ENCODE measurements at places on chromosomes 3 and 15.

DNA sequence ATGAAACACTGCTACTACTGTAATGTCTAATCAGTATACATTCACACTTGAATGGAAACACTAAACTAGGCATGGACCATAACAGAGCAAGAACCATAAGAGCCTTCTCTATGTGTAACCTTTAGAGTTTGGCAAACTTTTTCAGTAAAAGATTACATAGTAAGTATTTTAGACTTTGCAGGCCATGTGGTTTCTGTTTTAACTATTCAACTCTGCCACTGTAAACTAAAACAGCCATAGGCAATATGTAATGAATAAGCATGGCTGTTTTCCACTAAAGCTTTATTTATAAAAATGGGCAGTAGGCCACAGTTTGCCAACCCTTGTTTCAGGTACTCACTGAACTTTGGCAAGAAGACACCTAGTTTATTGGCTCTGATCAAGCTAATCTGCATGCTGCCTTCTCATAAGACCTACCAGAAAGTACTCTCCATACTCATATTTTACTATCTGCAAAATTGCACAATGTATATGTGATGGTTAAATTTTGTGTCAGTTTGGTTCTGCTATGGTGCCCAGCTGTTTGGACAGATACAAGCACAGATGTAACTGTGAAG lies 46.0 kb downstream of the UACA start:
- no peak for DNase-seq

DNA sequence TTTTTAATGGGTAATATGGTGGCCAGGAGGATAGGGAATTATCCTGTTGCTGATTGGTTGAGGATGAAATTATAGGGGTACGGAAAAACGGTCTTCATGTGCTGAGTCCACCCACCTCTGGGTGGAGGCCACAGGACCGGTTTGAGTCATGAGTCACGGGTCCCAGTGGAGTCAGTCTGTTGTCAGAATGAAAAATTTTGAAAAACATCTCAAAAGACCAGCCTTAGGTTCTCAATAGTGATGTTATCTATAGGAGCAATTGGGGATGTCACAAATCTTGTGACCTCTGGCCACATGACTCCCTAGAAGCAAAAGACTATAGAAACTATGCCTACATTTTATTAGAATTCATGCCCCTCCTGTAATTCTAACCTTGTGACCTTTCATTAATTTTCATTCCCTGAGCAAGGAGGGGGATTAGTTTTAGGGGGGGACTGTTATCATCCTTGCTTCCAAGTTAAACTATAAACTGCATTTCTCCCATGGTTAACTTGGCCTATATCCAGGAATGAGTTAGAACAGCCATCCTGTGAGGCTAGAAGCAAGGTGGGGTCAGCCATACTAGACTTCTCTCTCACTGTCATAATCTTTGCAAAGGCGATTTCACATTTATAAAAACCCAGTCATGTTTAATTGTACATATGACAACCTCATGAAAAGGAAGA lies 101.2 kb downstream of the TCF12 start:
- no peak for DNase-seq

- DNase-seq: no peak
These were observed 207.7 kb downstream of the FAM43A start for GRCh38 chr3:194893121-194893987.

- no peak for DNase-seq
These were observed 90.0 kb downstream of the ANO10 start for GRCh38 chr3:43531835-43532234.

DNA sequence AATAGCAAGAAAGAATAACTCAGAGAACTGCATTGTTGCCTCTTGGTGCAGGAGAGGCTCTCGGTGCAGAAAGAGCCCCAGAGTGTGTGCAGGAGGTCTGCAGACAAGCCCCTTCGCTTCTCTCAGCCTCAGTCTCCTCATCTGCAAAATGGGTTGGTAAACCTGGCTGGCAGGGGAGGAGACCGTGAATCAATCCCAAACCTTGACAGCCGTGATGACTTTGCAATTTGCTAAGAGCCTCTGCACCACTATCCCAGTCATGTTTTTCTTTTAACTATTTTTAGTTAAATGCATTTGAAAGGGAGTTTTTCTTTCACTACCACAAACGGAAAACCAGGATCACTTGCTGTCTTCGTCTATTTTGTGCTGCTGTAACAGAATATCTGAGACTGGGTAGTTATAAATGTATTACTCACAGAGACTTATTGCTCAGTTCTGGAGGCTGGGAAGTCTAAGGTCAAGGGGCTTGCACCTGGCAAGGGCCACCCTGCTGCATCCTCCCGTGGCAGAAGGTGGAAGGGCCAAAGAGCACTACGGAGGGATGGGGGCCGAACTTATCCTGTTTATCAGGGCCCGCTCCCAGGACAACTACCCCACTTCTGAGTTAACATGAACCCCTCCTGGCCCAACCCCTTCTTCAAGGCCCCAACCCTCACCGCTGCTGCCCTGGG lies 14.2 kb upstream of the IQSEC1 start:
- DNase-seq: no peak

DNA sequence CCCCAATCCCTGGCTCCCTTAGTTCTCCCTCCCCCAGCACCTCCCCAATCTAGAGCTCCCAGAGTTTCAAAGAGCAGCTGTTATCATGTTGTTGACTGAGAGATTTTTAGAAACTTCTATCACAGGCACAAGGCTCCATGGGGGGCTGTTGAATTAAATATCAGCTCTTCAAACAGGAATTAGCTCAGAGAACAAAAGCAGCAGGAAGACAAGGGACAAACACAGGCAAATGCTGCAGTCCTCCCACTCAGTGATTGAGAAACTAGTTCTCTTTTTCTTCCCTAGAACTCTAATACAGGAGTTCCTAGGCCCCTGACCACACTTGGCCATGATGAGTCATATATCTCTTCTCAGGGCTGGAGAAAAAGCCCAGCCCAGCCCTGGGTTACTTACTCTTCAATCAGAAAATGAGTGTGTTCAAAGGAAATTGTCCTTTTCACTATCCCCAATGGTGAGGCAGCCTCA lies 262.1 kb downstream of the IGSF11 start:
- no peak for DNase-seq

DNA sequence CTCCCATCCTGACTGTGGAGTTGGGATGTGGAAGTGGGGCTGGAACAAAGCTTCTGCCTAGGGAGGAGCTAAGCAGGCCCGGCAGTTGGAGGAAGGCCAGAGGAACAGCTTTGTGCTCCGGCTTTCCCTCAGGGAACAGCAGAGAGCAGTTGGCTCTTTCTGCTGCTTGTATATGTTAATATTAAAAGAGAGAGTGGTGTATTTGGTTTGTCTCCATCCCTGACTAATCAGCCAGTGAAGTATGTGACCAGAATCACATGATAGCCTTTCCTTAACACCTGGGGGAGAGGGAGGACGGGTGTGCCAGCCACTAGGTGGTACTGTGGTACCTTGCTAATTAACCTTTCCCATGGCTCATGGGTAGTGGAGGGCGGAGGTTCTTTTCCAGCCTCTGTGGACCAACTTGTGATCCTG lies 10.0 kb downstream of the EIF2B5 start:
- peak; percentile 14 for DNase-seq

GRCh38 chr3:49803465-49804140 lies 542 bp downstream of the INKA1 start:
- DNase-seq: peak; percentile 37

DNA sequence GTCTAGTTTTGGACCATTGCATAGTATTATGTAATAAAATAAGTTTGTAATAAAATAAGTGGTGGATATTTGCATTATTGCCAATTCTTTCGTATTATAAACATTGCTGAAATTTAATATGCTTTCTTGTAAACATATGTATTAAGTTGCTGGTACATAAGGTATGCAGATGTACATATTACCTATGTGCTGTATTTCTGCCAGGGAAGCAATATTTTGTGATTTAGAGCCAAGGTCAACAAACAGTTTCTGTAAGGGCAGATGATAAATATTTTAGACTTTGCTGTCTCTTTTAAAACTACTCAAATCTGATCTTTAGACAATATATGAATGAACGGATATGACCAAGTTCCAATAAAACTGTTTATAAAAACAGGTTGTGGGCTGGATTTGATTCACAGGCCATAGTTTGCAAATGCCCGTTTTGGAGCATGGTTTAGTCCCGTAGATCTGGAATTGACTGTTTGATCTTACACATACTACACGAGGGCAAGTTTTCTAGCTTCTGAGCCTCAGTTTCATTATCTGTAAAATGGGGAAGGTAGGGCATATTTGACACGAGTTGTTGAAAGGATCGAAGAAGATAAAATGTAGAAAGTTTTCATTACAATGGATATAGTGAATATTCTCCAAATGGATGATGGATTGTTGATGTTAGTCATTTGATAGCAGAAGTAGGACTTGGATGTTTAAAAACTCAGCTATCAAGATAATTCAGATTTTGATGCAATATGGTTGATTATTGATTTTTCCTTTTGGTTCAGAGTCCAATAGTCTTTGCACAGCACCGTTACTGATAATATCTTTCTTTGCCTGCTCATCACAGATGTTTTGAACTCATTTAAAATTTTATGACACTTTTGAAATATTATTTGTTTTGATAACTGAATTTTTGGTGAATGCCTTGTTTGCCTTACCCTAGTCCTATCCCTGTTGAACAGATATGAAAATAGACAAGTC lies 394.6 kb downstream of the FEZF2 start:
- no peak for DNase-seq

DNA sequence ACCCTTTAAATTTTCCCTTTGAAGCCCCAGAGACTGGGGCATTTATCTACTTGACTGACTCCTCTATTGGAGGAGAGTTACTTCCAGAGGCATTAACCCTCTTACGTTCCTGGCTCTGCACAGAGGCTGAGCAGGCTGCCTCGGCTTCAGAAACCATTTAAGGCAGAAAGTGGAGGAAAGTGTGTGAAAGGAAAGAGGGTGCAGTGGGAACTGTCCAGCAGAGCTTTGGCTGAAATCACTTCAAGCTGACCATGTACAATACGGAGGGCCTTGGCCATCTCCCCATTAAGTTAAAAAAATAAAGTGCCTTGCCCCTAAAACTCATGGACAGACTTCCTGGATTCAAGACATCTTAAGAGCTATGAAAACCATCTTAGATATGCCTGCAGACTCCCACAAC lies 238.7 kb downstream of the SV2B start:
- no peak for DNase-seq

- no peak for DNase-seq
These were observed 70.8 kb upstream of the PSMD6 start for GRCh38 chr3:64093825-64094712.

DNA sequence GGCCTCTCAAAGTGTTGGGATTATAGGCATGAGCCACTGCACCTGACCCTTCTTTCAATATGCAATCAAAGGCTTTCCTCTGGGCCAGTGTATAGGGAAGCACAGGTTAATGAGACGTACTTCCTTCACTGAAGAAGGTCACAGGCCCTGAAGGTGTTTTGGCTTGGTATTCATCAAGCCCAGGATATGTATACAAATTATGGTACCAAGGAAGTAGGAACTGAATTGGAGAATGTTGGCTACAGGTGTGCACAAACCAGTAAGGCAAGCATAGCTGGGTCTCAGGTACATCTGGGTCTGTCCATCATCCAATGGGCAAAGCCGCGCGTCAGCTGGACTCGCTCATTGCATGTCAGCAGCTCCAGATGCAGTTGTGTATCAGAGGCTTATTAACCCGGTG lies 237.9 kb downstream of the ADAMTS17 start:
- DNase-seq: no peak

All from stimulated activated CD4-positive, alpha-beta T cell treated with anti-CD3 and anti-CD28 coated beads, Interleukin-12 subunit alpha, Interleukin-12 subunit beta, amount 100 ng/mL, for 4 hours (primary cell).